Pulmonary artery endothelial cell (primary cell): ENCODE measurements at places on chromosomes 11 and 22. TPM values are rescaled to one million over a fixed set of nuclear protein-coding genes. Genes with fewer than 3 reads are reported as not detected.

- no peak for DNase-seq
Observed at GRCh38 chr22:32986766-32987040, 71.5 kb downstream of the SYN3 start.

- DNase-seq, result no peak
Observed at GRCh38 chr11:76124905-76125770, 81.2 kb downstream of the WNT11 start.

The GLB1L2 gene
- total RNA-seq, result 0.21 and 0.59 TPM in 2 replicates

The ABCC8 gene
- total RNA-seq, result not detected in 2 replicates

The SCGB2A2 gene
- not detected in 2 replicates for total RNA-seq
